Globus pallidus (tissue), 1 donor: ENCODE measurements at places on chromosomes 2 and 18.

- DNase-seq: no peak
These were observed 11.2 kb upstream of the DAPL1 start for GRCh38 chr2:158783923-158784322.

DNA sequence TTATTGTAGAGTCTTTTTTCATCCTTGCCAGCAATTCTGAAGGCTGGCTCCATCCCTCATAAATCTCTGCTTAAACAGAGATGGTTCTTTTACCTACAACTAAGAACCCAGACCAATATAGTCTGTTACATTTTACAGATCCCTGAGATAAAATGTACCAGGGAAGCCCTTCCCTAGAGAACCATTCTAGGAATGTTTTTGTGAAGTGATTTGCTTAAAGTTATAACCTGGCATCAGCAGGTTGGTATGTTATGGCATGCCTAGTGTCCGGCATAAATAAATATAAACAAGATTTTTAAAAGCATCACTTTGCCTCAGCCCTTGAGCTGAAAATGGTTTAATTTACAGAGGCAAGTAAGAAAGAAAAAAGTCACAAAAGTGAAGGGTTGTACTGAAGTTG lies 18.5 kb upstream of the NPAS2 start:
- DNase-seq: no peak

GRCh38 chr18:67043276-67043675 lies 439.4 kb upstream of the CDH19 start:
- no peak for DNase-seq

DNA sequence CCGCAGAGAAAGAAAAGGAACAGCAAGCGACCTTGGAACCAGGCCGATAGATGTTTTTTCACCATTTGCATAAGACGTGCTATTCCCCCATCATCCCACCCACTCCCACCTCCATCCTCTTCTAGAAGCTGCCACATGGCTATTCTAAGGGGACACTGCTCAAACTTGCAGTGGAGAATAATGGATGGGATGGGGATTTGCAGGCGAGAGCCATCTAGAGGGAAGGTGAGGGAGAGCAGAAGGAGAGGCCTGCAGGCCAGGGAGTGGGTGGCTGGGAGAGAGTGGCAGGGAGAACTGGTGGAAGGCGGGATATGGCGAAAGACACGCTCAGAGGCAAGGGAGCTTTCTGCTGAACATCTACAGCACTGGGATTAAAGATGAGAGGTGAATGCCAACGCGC lies 84.9 kb downstream of the MAPK4 start:
- no peak for DNase-seq

DNA sequence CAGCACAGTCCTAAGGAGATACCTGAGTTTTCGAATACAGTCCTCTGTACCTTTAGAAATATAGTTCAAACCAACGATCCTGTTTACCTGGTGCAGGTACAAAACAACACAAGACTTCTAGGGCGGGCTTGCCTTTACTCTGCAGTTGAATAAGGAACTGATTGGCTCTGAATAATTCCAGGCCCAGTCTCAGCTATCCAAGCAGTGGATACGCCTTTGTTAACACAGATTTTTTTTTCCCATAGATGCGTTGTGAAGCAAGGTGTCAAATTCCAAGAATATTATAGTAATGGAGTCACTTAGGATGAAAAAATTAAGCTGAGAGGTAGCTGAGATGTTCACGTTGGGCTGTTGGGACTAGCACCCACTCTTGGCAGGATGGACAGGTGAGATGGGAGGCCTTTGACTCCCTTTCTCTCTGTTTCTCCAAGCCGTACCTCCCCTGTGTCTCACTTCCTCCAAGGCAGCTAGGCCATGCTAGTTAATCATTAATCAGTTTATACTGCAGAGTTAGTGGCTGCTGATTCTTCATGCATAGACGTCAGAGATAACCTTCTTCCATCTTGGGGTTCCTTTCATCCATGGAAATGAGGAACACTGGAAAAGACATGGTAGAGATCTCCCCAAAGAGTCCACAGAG lies 380.8 kb upstream of the ACVR2A start:
- DNase-seq: no peak

- DNase-seq: no peak
These were observed 103.7 kb downstream of the USP34 start for GRCh38 chr2:61367177-61367576.

DNA sequence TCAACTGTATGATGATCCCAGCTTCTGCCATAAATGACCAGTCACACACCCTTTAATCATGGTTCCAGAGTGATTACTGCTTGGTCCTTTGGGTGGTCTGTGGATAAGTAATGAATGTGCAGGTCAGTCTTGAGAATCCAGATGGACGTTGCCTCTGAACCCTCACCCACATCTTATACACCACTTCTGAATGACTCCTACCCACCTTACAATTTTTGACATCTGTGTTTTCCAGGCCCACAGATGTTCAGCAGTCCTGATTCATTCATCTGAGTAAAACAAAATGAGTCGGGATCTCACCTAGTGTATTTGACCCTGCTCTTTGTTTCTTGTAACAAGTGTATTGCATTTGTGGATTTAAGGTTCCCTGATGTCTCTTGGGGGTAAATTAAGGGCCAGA lies 194.1 kb upstream of the CCDC68 start:
- DNase-seq: no peak

GRCh38 chr2:235716875-235717496 lies 223.1 kb downstream of the AGAP1 start:
- no peak for DNase-seq

DNA sequence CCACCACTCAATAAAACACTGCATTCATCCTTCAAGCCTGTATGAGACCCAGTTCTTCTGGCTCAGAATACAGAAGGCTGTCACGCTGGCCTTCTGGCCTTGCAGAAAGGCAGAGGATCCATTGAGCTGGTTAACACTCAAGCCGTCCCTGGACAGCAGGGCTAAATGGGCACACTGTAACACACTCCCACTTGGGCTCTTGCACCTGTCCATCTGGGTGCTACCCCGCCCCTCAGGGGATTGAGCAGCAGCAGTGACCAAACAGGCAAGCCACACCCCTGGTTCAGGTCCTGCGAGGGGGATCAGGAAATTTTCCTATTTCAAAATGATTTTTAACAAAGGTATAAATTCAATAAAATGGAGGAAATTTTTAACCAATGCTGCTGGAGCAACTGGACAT lies 936.0 kb downstream of the CNTNAP5 start:
- no peak for DNase-seq

GRCh38 chr2:68086166-68086565 lies 23.4 kb upstream of the C1D start:
- no peak for DNase-seq

- no peak for DNase-seq
These were observed 77.8 kb upstream of the SETBP1 start for GRCh38 chr18:44602845-44603244.

GRCh38 chr2:161312996-161313395 lies 4.8 kb downstream of the PSMD14 start:
- no peak for DNase-seq

DNA sequence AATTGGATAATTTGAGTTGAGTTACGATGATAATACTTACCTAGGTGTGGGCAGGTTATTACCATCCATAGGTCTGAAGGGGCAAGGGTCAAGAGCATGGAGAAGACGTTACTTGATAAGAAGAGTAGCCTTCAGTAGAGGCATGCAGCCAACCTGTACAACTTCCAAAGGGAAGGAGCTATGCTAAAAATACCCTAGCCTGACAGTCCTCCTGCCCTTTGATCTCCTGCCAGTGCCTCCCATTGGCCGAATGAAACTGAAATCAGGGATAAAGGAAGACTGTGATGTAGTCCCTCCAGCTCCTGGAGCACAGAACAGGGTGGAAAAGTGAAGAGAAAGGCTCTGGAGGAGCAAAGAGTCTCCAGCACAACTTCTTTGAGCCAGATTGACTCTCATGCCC lies 487.4 kb downstream of the ADCYAP1 start:
- no peak for DNase-seq

DNA sequence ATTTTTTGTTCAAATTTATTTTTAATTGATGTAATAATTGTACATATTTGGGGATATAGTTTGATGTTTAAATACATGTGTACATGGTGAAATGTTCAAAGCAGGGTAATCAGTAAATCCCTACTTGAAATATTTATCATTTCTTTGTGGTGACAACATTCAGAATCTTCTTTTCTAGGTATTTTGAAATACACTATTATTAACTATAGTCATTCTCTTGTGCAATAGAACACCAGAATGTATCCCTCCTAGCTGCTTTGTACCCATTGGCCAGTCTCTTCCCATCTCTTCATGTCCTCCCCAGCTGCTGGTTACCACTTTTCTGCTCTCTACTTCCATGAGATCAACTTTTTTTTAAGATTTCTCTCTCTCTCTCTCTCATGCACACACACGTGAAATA lies 126.5 kb downstream of the ZNF407 start:
- DNase-seq: no peak

GRCh38 chr2:23745726-23746105 lies 181.2 kb downstream of the ATAD2B start:
- no peak for DNase-seq

DNA sequence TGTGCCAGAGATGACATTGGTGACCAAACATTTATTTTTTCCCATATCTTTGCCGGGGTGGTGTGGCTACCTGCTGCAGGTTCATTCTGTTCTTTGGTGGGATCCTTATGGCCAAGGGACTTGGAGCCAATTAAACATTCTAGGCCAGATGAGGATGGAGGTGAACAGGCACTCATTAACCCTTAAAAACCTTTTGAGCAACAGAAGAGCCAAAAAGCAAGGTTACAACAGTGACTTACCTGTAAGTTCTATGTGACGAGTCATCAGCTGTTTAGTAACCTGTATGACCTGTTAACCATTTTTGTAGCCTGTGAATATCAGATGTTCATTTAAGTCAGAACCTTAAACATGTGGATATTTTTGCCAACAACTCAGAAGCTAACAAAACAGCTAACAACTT lies 105.6 kb downstream of the XRCC5 start:
- no peak for DNase-seq

DNA sequence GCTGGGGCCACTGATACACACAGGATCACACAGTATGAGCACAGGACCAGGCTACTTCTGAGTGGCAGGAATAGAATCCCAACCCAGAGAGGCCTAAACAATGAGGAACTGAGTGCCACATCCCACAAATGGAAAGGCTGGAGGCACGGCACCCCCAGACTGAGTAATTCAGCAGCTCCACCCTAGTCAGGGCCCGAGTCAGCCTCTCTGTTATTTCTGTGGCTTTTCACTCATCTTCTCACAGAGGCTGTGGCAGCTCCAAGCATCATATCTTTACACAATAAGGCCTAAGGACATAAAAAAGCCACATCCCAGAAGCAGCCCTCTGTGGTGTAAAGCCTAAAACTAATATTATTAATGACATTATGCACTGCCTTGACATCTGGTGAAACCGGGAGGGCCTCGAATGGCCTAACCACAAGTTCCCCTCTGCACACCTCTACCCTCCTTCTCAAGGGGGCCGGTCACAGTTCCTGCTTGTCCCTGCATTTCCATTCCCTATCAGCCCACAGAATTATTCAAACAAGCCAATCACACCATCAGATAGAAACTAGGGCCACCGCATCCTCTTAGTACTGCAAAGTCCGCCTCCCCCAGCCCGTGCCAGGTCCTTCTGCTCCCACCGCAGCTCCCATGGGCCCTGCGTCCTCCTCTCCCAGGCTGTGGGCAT lies 12.5 kb upstream of the MAL start:
- no peak for DNase-seq

DNA sequence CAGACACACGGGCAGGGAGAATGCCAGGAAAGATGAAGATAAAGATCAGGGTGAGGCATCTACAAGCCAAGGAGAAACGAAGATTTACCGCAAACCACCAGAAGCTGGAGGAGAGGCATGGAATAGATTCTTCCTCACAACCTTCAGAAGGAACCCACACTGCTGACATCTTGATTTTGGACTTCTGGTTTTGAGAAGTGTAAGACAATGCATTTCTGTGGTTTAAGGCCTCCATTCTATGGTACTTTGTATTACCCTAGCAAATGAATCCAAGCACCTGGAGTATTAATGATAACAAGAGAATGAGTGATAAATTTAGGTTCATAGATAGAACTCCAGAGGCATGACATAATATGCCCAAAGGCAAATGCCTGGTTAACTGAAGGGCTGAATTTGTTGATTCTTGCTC lies 11.8 kb upstream of the FN1 start:
- no peak for DNase-seq

GRCh38 chr2:71554706-71555056 lies 101.3 kb downstream of the DYSF start:
- no peak for DNase-seq

DNA sequence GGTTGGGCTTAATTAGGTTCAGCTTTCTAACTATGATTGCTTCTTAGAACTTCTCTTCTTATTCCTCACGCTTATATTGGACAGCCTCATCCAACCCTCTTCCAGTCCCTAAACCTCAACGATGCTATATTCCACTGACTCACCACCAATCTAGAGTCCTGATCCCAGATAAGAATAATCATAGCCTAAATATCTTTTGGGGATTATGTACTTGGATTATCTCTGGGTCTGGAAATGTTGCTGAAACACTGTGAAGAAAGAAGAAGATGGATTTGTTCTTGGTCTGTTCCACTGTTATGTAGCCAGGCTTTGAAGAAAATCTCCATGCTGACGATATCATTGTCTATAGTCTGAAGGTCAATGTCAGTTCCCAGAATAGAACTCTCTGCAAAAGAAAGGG lies 26.9 kb downstream of the DOK1 start:
- no peak for DNase-seq

- DNase-seq: no peak
These were observed 50.6 kb downstream of the PARD6G start for GRCh38 chr18:80196528-80197320.

GRCh38 chr2:233084488-233084887 lies 24.3 kb downstream of the INPP5D start:
- peak; percentile 63 for DNase-seq

DNA sequence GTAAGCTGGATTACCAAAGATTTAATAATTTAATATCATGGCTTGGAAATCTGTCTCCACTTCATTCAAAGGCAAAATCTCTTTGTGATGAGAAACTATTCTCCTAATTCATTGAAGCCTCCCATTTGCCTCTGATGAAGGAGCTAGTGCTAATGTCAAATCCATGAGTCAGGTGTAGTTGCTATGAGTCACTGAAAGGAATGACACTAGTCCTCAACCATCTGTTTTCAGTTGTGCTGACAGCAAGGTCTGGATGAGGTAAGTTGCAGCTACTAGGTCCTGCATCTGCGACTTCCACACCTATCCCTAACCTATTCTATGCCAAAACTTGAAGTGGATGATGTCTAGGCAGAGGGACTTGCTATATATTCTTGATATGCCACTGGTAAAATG lies 324.0 kb upstream of the UBE2E3 start:
- DNase-seq: no peak

DNA sequence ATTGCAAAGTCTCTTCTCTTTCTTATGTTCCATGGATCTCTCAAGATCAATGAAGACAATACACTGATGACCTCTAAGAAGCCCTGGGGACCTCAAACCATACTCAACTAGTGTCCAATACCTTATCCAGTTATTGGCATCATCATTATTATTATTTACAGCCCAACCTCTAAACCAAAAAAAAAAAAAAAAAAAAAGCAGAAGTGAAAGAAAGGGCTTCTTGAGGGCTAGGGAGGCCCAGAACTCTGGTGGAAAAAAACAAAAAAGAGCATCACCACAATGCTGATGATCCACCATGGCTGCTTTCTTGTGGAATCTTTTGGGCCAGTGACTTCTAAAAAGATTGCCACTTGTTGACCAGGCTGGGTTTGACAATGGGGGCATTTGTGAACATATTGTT lies 324.9 kb downstream of the LPIN1 start:
- DNase-seq: no peak
